Brain (organoid and tissue), 16 donors: ENCODE measurements at places on chromosomes 1 and 21. TPM values are rescaled to one million over a fixed set of nuclear protein-coding genes. Genes with fewer than 3 reads are reported as not detected.

The SRGAP2B gene
- 5.6 TPM for polyA plus RNA-seq

The USP48 gene
- 26.9 TPM for polyA plus RNA-seq

The CRYAA gene
- not detected for polyA plus RNA-seq

The FCRL2 gene
- polyA plus RNA-seq = not detected

The GJA9 gene
- not detected for polyA plus RNA-seq

The DEPDC1 gene
- polyA plus RNA-seq = 2.3 TPM

The CROCC gene
- polyA plus RNA-seq = 29.1 TPM

The PCNT gene
- 19.1 TPM for polyA plus RNA-seq

The AXDND1 gene
- polyA plus RNA-seq = not detected

The RGS1 gene
- 2.5 TPM for polyA plus RNA-seq

The AGMAT gene
- 0.61 TPM for polyA plus RNA-seq

The VAMP3 gene
- 95.6 TPM for polyA plus RNA-seq

The KIF26B gene
- 17.6 TPM for polyA plus RNA-seq

The BTG2 gene
- 117 TPM for polyA plus RNA-seq
